ENCODE measurements at places on chromosomes 5 and 9.
A peak's percentile ranks its signal among the peaks of the same experiment; 100 is the strongest.

DNA sequence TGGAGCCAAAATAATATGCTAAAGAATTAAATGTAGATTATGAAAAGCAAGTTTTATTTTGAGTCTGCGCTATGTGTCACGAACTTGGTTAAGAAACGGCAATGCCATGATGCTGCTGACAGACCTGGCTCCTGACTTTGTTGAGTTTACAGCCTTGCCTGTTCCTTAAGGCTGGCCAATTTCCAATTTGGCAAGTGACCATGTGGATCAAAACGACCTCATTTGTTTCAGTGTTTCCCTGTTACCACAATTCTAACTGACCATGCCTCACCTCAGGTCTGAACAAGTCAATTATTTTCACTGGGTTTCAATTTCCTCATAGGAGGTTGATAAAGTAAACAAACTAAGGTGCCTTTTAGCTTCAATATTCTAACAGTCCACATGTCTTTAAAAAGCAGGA is 461.4 kb downstream of the ZNF608 start:
- no peak for DNase-seq

- DNase-seq: no peak
Observed at GRCh38 chr5:79563247-79563590, 49.0 kb upstream of the TENT2 start.

GRCh38 chr5:158759283-158759682 is 340.4 kb downstream of the EBF1 start:
- DNase-seq: no peak

DNA sequence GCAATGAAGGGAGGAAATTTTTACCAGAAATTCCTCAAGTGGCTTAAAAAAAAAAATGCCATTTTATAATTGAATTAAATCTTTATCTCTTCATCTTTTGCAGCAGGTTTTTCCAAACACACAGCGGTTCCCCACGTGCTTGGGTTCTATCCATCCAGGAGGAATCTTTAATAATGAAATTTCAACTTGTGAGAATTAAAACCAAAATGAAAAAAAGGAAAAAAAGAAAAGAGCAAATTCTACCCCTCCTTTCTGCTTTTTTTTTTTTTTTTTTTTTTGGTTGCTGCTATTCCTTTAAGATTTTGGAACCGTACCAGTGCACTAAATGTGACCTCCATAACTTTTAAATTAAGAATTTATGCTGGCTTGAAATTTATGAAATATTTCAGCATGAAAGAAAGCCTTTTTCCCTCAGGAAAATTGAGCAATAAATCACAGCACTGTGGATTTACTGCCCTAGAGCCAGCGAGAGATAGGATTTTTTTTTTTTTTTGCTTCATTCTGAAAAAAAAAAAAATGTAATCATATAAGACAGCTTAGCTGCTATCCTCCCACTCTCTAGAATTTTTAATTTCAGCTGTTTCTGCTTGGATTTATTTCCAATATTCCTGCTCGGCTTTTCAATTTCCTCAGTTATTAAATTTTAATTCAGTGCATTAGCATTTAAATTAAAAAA is 88.5 kb downstream of the ZNF618 start:
- no peak for DNase-seq

DNA sequence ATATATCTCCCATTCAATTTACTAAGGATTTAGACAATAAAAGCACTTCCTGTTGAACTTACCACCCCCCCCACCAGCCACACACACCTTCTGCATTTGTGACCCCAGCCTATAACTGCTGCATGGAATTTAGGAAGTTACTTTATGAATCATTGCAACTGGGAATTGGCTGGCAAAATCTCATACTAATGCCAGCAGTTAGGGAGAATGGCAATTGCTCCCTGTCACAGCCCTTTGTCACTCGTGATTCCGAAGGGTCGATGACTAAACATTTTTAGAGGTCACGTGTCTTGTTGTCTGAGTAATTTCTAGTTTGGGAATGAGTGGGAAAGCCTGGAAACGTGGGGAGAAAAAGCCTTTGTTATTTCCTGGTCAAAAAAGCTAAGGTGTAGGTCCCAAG is 46.6 kb upstream of the PCA3 start:
- DNase-seq: no peak

DNA sequence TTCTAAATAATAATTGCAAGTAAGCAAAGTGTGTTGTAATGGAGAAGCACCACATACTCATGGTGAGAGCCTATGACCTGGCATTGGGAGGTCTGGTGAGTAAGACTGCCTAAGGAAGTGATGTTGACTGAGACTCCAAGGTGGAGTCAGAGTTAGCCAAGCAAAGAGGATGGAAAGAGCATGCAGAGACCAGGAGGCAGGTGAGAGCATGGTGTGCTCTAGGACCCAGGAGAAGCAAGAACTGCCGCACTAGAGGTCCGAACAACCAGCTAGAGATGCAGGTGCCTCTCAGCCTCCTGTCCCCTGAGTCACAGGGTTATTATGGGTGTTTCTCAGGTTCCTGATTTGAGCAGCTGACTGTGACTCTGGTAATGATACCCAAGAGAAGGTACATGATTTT is 27.3 kb downstream of the ANP32B start:
- no peak for DNase-seq

- DNase-seq: no peak
Observed at GRCh38 chr9:81680006-81680405, 9.3 kb downstream of the TLE1 start.

- DNase-seq: no peak
Observed at GRCh38 chr5:61228691-61229280, 66.5 kb upstream of the SMIM15 start.

GRCh38 chr5:172902497-172903472 is 56.4 kb upstream of the RPL26L1 start:
- no peak for DNase-seq

DNA sequence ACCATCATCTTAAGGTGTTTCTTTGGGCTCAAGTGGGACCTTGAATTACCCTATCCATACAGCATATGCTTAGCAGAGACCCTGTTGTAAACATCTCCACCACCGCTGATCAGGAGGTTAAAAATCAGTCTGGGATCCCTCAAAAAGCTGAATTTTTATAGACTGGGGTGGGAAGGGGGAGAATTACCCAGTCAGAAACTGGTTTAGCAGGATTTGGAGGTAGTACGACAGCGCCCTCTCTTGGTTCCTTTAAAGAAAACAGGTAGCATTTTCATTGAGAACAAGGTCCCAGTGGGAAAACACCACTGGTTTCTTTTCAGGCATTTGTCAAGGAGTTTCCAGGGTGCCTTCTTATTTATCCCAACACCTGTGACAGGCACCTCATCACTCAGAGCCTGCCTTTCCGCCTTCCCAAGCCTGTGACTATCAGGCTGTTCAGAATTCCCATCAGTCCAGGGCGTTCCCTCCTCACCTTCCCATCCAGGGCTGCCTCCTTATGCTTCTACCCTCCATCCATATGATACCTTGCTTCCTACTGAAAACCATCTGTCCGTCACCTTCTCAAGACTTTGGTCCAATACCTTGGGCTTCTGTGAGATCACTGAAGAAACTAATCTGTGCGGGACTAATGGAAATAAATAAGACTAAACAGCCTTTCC is 203.8 kb upstream of the RAI14 start:
- DNase-seq: no peak

- no peak for DNase-seq
Observed at GRCh38 chr9:134514503-134514902, 127.1 kb upstream of the COL5A1 start.

GRCh38 chr9:108296056-108296455 is 559.7 kb downstream of the ACTL7B start:
- DNase-seq: no peak

DNA sequence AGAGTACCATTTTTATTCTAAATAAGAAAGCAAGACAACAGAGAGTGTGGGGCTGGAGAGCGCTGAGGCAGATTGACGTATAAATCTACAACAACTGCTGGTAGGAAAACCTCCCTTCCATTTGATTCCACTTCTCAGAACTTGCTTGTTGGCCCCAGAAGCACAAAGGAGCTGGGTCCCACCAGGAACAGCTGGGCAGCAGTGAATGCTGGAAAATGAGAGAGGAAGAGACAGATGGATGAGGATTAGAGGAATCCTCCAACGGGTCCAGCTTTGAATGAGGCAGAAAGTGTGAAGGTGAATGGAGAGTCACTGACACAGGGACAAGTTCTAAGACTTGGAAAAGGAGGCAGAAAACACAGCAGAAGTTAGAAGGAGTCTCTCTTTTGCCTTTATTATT is 14.8 kb downstream of the TAS2R1 start:
- no peak for DNase-seq

DNA sequence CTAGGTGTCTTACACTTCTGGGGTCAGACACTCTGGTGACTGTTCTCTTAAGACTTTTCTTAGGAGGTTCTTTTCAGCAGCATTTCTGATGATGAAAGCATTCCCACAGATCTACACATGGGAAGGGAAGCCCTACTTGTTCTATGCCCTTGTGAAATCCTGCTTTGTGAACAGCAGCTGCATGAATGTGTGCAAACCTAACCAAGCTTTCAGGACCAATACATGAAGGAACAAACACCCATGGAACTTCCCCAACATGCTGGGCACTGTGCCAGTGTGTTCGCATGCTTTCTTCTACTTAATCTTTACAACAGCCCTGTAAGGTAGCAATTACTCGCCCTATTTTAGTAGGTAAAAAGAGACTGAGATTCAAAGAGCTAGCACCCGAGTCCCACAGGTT is 439.9 kb upstream of the KLF4 start:
- DNase-seq: no peak

DNA sequence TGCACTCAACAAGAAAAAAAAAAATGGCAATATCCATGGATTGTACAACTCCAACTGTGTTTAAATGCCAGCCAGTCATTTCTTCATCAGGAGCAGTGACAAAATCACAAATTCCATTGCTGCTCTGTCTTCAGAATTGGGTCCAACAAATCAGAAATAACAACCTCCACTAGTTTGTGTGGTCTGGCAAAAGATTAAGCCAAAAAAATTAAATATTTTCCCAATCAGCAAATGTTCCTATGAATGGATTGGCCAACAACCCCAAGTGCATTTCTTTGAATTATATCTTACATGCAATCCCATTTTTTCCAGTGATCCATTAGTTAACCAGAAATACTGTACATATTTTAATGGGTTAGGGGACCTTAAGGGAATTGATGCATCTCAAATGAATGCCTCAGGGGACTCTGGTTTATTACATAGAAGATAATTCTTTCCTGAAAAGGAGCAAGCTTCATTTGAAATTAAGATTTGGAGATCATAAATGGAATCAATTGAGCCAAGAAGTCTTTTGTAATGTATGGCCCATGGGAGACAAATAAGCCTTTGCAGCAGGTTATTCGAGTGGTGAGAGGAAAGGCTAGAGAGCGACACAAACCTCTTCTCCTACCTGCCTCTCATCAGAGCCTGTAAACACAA is 131.8 kb downstream of the TLE1 start:
- DNase-seq: no peak

GRCh38 chr5:65624025-65624570 is at the start of gene TRIM23:
Gene TRIM23 (minus strand): TSS chr5:65624333. CDS start chr5:65624274, 59 bp downstream.
- peak; percentile 82 for DNase-seq

GRCh38 chr5:179387151-179388110 is 42.2 kb upstream of the ADAMTS2 start:
- DNase-seq: no peak
